Pons (tissue), 1 donor: ENCODE measurements at places on chromosomes 1 and 21.

DNA sequence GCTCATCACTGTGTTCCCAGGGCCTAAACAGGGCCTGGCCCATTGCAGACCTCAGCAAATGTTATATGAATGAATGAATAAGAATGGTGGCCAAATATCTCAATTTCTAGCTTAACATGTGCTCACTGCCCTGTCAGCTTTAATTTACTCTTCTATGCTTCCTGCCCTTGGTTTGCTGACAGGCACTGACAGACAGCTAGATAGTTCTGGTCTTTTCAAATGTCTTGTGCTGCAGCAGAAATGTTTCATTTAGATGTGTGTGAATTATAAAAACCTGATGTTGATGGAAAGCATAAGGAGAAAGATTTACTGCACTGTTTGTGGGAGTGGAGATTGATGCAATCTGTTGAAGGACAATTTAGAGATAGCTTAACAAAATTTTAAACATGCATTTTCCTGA, 48.9 kb downstream of the LPAR3 start:
- DNase-seq = no peak

GRCh38 chr1:77830946-77831345, 51.5 kb downstream of the MIGA1 start:
- DNase-seq = no peak

GRCh38 chr1:3333903-3334302, 120.6 kb upstream of the ARHGEF16 start:
- peak; percentile 62 for DNase-seq

DNA sequence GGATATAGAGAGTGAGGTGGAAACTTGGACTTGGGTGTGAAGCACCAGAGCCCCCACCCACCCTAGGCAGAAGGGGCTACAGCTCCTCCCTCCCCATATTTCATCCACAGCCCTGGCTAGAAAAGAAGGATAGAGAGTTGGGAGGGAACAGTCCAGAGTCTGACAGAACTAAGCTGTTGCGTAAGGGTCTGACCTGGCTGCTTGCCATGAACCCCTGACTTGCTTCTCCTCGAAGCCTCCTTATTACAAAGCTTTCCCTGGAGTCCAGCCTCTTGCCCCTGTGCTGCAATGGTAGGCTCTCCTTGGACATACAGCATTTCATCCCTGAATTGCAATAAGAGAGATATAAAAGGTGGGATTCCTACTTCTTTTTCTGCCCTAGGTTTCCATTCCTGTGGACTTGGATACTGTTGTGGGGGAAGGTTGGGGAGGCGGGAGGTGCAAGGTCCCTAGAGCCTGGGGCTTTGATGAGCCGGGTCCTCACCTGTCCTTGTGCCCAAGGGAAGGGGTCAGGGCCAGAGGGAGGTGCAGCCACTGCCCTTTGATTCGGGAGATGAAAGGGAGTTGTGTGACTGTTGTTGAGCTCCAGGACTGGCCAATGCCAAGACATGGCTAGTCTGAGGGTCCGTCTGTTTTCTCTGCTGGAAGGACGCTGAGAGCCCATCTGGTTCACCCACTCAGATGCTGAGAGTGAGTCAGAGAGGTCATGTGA, 2.7 kb downstream of the RHBG start:
- no peak for DNase-seq

DNA sequence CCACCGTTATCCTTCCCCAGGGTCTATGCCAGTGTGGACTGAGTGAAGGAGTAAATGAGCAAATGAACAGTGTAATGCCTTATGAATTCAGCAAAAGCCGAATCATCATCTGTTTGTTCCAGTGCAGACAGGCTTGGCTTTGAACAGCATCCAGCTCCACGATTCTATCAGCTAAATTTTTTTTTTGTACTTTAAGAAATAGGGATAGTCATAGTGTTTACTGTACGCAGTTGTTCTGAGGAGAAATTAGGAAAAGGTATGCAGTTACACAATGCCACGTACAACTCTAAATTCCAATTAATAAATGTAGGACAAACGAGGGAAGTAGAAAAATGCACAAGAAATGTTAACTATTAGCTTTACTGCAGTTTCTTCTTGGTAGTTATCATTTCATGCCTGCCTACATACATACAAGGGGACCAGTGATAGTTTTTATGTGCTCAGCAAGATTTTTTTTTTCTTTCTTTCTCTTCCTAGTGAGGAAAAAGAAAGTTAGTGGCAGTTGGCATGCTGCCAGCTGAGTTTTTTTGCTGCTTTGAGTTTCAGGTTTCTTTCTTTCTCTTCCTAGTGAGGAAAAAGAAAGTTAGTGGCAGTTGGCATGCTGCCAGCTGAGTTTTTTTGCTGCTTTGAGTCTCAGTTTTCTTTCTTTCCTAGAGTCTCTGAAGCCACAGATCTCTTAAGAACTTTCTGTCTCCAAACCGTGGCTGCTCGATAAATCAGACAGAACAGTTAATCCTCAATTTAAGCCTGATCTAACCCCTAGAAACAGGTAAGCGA, at the start of gene IFI44L:
TSS of gene IFI44L (plus strand) at position 646 of the 777 bp plus-strand sequence. CDS start 7,468 bp downstream, outside the sequence.
- DNase-seq = peak; percentile 47

DNA sequence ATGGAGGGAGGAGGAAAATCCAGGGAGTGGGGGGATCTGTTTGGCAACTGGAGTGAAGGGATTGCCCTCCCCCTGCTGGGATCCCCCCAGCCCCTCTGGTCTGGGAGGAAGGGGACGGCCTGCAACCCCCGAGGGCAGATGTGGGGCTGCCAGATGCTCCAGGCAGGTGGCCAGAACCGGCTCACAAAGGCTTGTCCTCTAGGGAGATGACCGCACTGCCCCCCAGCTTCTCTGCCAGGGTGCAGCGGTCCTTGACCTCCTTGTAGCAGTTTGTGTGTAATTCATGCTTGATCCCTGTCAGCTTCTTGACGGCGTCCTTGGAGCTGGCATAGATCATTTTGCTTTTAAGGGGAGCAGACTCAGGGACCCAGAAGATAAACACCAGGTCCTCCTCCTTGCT, 69.2 kb downstream of the ROR1 start:
- DNase-seq = no peak

DNA sequence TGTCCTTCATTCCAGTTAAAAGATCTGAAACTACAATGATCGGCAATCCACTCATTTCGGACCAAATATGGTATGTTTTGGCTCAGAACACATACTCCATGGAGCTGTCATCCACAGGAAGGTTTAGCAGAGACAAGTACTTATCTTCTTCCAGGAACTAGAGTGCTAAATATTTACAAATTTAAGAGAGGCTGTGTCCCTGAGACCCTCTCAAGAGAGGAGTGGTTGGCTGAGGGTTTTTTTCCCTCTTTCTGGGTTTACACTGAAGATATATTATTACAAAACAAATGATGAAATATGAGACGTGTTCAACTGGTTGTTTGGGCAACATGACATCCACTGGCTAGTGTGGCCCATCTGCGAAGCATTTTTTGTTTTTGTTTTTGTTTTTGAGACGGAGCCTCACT, 25.9 kb upstream of the NID1 start:
- DNase-seq = no peak

DNA sequence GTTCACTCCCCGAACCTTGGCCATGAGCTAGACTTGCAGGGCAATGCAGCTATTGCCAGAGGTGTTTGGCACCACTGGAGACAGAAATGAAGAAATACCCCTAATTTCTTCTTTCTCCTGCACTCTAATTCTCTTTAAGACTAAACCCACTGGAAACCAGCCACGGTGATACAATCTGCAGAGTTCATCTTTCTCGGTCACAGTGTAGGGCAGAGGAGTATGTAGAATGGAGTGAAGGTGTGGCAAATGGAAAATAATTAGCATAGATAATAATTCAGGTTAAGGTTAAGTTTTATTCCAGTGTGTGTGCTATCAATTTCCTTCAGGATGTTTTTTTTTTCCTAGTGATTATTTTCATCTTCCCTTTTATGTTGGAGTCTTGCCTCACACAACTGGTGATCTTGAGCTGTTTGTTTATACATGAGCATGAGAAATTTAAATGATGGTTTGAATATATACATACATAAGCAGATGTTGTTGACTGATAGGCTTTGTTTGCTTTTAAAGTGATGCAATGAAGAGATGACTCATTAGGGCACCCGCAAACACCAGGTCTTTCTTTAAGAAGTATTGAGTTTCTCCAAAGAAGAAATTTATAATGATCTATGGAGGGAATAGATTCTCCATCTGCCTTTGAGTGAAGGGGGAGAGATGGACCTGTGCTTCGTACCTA, 81.9 kb downstream of the SPATA17 start:
- no peak for DNase-seq

DNA sequence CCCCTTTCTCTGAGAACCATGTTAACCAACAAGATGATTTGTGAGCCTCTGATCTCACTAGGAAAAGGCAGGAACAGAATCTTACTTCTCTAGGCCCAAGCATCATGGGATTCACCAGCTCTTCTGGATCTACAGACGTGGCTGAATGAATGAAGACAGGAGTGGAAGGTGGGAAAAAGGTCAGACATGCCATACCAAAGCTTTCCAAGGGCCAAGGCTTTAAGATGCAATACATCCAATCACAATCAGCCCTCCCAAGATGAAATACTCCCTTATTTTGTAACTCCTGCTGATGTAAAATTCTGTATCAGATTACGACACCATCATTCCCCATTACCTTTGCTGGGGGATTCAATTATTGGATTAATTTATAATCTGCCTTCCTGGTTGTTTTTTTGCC, 80.9 kb downstream of the SSBP3 start:
- DNase-seq = no peak

GRCh38 chr1:101128211-101128727, 102.7 kb upstream of the DPH5 start:
- DNase-seq = no peak

DNA sequence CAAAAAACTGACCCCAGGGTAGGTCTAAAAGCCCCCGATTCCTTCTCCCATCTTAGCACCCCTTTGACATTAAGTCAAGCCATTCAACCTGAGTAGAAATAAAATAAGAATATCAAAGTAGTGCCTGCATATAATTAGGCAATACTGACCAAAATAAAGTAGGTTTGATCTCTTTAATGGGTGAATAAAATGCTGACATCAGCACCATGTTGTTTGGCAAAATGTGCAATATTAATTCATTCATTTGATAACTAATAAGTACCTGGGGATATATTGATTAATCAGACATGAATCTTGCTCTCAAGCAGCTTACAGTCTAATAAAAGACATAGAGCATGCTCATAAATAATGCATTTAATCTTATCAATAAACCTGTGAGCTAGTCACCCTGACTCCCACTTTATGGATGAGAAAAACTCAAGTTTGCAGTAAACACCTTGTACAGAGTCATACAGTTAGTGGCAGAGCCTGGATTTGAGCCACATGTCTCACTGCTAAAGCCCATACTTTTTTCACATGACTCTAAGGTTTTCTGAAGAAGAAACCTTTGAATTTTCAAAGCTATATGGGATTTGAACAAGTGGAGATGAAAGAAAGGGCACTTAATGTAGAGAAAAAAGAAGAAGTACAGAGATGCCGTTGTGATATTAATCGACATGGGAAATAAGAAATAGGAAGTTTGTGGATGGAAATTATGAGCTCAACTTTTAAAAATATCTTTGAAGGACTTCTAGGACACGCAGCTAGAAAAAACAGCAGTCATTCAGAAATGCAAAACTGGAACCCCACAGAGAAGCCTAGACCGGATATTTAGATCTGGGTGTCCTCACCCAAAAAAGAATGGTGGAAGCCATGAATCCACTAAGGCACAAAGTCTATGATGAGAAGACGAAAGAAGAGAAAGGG, 183.9 kb downstream of the TOMM20 start:
- peak; percentile 37 for DNase-seq

GRCh38 chr1:245622332-245623014, 467.7 kb downstream of the KIF26B start:
- no peak for DNase-seq

- DNase-seq = no peak
Measured at GRCh38 chr1:151135433-151136385, 10.7 kb downstream of the SEMA6C start.

- DNase-seq = no peak
Measured at GRCh38 chr1:176826265-176826664, 338.2 kb downstream of the ASTN1 start.

DNA sequence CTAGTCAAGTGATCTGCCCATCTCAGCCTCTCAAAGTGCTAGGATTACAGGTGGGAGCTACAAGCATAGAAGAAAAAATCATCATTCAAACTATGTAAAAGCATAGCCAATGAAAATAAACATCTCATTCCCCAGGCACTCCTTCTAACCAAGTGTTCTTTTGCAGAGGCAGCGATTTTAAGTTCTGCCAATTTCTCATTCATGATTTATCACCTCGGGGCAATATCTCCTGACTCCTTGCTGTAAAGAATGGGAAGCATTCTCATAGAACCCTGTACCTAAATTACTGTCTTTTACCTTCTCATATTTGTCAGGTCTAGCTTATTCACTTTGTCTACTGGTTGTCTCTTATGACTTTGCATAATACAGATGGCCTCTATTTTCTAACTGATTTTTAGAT, 32.5 kb upstream of the IVNS1ABP start:
- DNase-seq = no peak

DNA sequence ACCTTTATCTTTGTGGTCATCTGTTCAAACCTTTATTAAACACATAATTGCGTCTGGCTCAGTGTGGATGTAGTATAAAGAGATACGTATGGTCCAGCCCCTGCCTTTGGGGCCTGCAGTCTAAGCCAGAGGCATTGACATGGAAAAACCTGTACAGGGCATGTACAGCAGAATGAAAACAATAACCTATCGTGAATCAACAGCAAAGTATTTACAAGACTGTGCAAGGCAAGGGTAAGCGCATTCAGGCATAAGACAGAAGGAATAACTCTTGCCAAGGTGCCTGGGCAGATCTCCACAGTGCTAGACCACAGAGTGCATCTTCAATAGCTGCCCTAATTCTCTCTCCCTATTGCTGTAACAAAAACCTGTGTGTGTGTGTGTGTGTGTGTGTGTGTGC, 35.5 kb downstream of the KIRREL1 start:
- no peak for DNase-seq

DNA sequence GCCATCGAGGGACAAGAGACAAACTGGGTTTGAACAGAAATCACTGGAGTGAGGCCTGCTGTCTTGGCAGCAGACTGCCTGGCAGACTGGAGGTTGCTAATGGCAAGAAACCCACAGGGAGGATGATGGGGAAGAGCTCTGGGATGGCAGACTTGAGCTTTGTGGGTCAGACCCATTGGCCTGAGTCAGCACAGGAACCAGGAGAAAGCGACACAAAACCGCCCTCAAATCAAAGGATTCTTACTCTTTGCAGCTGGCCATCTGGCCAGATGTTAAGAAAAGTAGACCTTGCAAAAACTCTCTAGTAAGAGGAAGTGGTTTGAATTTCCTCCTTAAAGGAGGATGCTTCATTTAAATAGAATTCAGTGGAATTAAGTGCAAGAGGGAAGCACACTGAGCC, 195.2 kb upstream of the JUN start:
- DNase-seq = peak; percentile 54

DNA sequence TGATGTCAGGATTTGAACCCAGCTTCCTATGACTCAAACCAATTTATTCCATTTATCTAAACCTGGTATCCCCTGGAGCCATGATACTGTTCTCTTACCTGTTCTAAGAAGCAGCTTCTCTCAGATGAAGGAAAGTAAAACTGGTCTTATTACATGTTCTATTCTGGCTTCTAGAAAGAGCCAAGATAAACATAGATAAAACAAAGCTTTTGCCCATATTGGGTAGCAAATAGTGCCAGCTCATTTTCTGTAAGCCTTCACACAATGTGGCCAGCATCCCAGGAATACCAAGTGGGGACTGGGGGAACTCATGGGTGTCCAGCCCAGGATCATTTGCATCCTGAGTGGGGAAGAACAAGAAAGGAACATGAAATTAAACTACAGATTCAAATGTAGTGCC, 53.5 kb upstream of the EPHA8 start:
- DNase-seq = no peak

- DNase-seq = no peak
Measured at GRCh38 chr1:8789314-8790214, 27.9 kb downstream of the RERE start.
